Activated CD8-positive, alpha-beta memory T cell treated with anti-CD3 and anti-CD28 coated beads for 4 hours (primary cell): ENCODE measurements at places on chromosomes 11 and 22.

GRCh38 chr11:104943561-104943960, 24.8 kb downstream of the CASP4 start:
- DNase-seq: no peak

- DNase-seq: no peak
Observed at GRCh38 chr11:119617340-119617713, 111.7 kb downstream of the NECTIN1 start.

DNA sequence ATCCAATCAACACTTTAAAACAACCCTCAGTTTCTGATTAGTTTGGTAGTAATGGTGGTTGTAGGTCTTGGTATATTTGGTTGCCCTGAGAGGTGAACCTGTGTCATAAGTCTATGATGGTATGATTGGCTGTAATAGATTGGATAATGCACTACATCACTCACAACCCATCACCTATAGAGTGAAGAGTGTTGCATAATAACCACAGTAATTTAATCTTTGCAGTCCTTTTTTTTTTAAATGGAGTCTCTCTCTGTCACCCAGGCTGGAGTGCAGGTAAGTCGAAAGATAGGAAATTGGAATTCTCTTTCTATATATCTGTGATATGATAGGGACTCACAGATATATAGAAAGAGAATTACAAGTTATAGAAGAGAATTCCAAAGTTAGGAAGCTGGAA, 133.4 kb upstream of the PGR start:
- DNase-seq: no peak

GRCh38 chr11:45285930-45286632, at the start of gene SYT13:
SYT13 (minus strand) TSS chr11:45286341; CDS start chr11:45286207, 134 bp downstream.
- no peak for DNase-seq

GRCh38 chr11:85896876-85897275, 41.7 kb downstream of the CCDC83 start:
- DNase-seq: no peak
